ENCODE measurements at places on chromosomes 3 and 15. TPM values are rescaled to one million over a fixed set of nuclear protein-coding genes. Genes with fewer than 3 reads are reported as not detected.

CAPN3 gene
- polyA plus RNA-seq, result 26.9 TPM

FOXB1 gene
- polyA plus RNA-seq, result 0.14 TPM

DNA sequence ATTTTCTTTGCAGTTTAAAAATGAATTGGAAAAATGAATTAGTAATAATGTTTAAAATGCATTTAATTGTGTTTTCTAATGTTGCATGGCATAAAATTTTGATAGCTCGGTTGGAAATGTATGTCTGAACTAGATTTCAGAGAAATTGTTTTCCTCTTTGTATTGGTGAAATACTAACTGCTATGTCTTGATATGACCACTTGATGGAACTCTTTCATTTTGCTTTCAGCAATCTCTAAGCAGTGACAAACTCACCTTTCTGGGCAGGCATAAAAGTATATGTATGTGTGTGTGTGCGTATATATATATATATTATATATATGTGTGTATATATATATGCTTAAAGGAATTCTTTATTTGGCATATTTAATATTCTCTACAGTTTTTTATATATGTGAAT, 239.3 kb upstream of the ZNF717 start:
- DNase-seq, result no peak

DNA sequence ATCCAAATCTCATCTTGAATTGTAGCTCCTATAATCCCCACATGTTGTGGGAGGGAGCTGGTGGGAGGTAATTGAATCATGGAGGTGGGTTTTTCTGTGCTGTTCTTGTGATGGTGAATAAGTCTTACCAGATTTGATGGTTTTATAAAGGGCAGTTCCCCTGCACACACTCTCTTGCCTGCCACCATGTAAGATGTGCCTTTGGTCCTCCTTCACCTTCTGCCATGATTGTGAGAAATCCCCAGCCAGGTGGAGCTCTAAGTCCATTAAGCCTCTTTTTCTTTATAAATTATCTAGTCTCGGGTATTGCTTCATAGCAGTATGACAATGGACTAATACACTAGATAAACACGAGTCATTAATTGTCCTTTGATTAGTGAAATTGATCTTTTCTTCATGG, 214.5 kb upstream of the CFAP20DC start:
- DNase-seq, result no peak

GRCh38 chr3:99111235-99111634, 209.7 kb upstream of the DCBLD2 start:
- DNase-seq, result no peak

Data from left renal pelvis (tissue), 4 donors.